Uterine smooth muscle cell (primary cell): ENCODE measurements at places on chromosomes 6 and 20. TPM values are rescaled to one million over a fixed set of nuclear protein-coding genes. Genes with fewer than 3 reads are reported as not detected.

RCAN2 gene
- 0.77 and 1.5 TPM in 2 replicates for total RNA-seq

OR2H1 gene
- total RNA-seq = not detected in 2 replicates

TRAM2 gene
- 40.5 and 61.6 TPM in 2 replicates for total RNA-seq

ERVFRD-1 gene
- under 0.01 and 0.12 TPM in 2 replicates for total RNA-seq

ZBTB12 gene
- 4.9 and 8.1 TPM in 2 replicates for total RNA-seq

FAM83D gene
- total RNA-seq = 17.7 and 48.3 TPM in 2 replicates

TNXB gene
- 5.9 and 6.7 TPM in 2 replicates for total RNA-seq

HLA-DOB gene
- total RNA-seq = 0.11 and 0.12 TPM in 2 replicates

MSH5 gene
- total RNA-seq = 13.0 and 21.6 TPM in 2 replicates

SCRT2 gene
- not detected in 2 replicates for total RNA-seq

HLA-DPA1 gene
- 0.55 and 4.0 TPM in 2 replicates for total RNA-seq

TP53TG5 gene
- not detected in 2 replicates for total RNA-seq

IMPG1 gene
- 0.37 TPM in 1 of 2 replicates, not detected in the other for total RNA-seq

LTA gene
- not detected in 2 replicates for total RNA-seq

SLC2A4RG gene
- total RNA-seq = 32.0 and 35.4 TPM in 2 replicates

SAMD3 gene
- 12.4 and 14.4 TPM in 2 replicates for total RNA-seq

EBF4 gene
- total RNA-seq = 1.2 and 4.1 TPM in 2 replicates

LPA gene
- total RNA-seq = not detected in 2 replicates

TFAP2D gene
- not detected in 2 replicates for total RNA-seq

NR2E1 gene
- not detected in 2 replicates for total RNA-seq
